COR-L47 (cell line): ENCODE measurements at places on chromosomes 5 and 9.

DNA sequence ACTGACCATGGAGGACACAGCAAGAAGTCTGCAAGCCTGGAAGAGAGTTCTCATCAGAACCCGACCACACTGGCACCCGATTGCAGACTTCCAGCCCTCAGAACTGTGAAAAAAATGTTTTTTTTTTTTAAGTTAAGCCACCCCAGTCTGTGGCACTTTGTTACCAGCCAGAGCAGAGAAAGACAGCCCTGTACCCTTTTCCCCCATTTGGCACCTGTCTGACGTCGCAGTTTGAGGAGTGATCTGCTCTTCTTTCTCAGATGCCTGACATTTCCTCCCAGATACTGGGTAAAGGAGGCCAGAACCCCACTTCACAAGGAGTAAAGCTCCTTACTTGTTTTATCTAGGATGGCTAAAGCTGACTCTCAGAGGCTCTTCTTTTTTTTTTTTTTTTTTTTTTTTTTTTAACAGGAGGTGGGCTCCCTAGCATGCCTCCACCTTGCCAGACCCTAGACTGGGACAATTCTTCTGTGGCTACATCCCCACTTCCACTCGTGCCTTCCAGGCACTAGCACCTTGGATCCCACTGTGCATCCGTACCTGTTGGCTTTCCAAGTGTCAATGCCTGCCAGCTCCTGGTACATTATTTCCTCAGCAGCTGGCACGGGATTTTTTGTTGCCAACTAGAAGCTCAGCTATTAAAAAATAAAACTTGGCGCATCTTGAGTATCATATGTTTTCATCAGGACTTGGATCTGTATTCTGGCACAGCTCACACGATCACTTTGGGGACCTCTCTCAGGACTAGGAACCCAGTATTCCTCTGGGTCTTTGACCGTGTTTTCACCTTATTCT lies 14.4 kb downstream of the CAMK4 start:
- DNase-seq = no peak

- DNase-seq = peak; percentile 27
Observed at GRCh38 chr5:50969151-50970031, 303.0 kb downstream of the PARP8 start.

DNA sequence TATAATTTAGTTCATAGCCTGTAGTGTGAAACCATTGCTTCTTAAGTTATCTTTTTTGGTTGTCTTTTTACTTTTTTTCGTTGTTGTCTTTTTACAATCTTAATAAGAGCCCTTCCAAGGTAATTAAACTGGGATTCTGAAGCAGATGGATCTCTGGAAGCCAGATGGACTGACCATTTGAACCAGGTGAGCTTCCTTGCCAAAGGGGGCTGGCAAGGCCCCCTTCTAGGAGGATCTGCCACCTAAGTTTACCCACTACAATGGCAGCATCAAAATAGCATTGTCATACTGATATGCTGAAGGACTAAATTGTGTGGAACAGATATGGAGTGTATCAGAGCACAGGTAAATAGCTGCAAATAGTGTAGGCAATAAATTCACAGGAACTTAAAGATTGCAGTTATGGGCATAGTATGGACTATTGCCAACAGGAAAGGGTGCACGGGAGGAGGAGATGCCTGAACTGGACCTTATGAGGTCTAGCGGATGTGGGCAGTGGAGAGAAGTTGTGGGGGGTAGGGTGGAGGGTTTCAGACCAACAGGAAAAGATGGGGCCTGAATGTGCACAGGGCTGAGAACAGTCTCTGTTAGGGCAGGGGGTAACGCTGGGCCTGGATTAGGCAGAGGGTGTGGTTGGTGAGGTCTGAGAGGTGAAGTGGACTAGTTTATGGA lies 61.5 kb upstream of the CTXN3 start:
- DNase-seq = no peak

GRCh38 chr5:150672237-150672883 lies 11.3 kb downstream of the MYOZ3 start:
- DNase-seq = no peak

DNA sequence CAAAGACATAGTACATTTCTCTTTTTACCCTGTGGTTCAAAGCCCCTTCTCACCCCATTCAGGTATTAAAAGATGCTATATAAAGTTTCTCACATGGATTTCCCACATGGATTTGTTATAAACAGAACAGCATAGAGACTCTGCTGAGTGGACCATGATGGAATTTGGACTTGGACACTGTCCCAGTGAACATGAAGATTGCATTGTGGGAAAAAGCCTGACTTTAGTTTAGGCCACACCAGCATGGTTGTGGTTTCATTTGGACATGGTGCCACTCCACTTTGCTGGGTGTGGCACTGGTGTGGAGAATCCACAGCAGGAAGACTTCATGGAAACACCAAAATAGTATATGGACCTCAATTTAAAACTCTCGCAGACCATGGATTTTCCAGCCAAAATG lies 124.6 kb downstream of the ARHGAP26 start:
- DNase-seq = no peak

DNA sequence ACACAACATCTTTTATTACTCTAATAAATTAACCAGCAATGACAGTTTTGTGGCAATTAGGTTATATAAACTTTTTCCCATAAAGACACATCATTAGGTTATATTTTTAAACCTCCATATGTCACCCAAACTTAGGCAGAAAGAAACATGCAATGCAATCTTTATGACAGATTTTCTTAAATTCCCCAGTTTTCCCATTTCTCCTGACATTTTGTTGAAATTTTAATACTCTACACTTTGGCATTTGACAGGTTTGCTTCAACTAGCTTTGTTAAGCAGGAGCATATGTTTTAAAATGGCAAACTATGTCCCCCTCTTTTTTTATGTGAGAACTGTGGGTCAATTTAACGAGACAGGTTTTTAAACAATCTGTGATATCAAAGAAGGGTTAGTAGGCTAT lies 155.5 kb downstream of the GABRB2 start:
- no peak for DNase-seq

DNA sequence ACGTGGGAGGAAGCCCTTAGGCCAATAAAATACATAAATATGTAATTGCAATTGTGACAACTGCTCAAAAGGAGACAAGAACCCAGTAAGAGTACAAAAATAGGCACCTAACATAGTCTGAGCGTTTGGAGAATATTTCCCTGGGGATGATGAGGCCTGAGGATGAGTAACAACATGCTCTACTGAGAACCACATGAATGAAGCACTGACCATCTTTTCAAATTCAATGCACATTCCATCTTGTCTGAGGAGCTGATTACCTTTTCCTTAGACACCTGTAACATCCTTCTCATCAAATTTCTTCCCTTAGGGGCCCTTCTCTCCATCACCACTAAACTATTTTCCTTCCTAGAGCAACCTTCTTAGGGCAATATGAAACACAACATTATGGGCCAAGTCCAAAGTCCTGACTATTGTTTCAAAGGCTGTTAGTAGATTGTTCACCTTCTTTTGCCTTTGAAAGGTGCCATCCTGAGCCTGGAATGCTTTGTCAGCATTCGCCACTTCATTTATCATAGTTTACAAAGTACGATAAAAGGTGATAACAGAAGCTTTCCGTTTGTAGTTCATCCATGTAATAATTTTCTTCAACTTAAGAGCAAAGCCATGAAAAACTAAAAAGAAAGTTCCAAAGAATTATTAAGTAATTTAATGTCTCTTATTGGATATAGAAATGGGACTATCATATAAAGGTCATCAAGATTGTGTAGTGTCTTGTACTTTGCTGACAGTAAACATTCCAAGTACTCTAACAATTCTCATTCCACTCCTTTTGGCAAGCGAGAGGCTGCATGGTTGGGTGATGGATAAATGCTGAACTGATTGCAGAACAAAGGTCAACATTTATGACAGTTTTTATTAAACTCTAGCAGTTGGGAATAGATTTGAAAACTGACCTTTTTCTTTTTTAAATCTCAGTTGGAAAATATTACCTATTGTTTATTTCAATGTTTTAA lies 471.3 kb downstream of the PDE4D start:
- no peak for DNase-seq

- no peak for DNase-seq
Observed at GRCh38 chr5:106443746-106444145, 1227.0 kb downstream of the EFNA5 start.

DNA sequence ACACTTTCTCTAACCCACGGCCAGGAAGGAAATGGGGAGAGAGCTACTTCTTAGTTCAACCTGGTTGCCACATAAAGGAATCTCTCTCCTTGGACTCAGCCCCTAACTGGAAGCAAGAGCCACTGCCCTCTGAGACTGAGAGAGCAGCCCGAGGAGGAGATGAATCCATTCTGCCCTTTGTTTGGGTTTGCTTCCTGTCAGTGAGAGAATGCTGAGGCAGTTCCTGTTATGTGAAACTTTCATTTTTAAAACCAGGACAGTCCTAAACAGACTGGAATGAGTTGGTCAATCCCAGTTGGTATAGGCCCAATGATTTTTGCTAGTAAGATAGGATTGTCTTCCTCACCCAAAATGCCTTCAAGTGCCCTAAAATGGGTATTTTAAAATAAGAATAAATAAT lies 205.1 kb downstream of the NTRK2 start:
- no peak for DNase-seq

DNA sequence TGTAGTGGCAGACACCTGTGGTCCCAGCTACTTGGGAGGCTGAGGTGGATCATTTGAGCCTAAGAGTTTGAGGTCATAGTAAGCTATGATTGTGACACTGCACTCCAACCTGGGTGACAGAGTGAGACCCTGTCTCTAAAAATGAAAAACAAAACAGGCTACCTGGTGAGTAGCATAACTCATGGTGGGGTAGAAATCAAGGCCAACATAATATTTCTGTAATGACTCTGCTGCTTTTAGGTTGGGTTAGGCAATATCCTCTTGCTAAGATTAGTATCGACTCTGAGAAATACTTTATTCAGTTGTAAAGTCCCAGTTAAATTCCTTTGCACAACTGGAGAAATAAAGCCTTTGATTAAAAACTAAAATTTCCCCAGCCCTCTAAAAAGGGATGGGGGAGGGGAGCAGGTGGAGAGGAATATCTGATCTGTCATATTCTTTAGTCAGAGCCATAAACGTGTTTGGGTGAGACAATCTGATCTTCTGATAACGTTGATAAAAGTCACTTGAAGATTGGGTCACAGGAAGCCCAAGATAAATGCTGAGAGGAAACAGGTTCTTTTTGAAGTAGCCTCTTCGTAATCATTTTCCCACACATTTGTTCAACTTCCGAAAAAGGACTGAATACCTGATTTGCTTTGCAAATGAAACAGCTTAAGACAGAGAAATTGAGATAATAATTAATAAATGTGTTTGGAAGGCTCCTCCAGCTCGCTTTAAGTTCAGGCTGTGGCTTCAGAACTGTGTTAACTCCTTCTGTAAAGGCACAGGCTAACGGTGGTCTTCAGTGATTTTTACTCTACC lies 14.9 kb downstream of the IL4 start:
- no peak for DNase-seq

GRCh38 chr5:162939991-162940390 lies 497.4 kb upstream of the CCNG1 start:
- no peak for DNase-seq

DNA sequence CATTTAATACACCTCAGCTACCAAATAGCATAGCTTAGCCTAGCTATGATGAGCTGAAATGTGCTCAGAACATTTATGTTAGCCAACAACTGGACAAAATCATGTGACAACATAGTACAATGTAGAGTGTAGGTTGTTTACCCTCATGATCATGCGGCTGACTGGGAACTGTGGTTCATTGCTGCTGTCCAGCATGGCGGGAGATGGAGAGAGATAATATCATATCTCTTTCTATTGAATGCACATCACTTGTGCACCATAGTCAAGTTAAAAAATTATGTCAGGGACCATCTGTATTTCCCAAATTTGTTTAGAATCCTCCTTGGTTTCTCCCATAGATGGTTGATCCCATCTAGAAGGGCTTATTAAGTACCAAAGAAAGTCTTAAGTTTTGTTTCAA lies 151.1 kb upstream of the ELL2 start:
- DNase-seq = no peak

- no peak for DNase-seq
Observed at GRCh38 chr5:139588962-139589361, 27.8 kb downstream of the UBE2D2 start.

DNA sequence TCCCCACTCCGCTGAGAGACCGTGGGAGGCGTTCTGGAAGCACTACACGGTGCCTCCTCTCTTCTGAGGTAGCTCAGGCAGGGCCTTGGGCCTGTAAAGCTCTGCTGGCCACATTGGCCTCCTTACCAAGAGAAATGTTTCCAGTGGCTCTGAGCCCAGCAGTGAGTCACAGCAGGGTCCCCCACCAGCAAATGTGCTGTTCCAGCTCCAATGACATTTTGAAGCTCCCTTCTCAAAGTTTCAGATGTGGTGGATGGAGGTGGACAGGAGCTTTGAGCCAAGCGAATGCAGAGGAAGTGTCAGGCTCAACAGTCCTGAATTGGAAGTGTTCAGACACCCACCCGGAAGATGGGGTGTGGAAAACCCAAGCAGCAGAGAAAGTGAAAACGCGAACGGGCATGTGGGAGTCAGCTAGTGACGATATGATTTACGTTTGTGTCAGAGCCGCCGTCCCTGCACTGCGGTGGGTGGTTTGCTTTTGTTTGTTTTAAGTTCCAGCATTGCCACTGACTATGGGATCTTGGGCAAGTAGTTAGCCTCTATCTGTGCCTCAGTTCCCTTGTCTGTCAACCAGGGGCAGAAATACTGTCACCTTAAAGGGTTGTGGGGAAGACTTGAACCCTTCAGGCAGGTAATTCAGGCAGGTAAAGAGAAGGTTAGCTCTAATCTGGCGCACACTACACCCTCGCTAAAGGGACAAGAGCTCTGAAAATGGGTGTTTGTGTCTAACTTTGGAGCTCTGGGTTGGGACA lies 38.2 kb downstream of the C5orf15 start:
- no peak for DNase-seq

DNA sequence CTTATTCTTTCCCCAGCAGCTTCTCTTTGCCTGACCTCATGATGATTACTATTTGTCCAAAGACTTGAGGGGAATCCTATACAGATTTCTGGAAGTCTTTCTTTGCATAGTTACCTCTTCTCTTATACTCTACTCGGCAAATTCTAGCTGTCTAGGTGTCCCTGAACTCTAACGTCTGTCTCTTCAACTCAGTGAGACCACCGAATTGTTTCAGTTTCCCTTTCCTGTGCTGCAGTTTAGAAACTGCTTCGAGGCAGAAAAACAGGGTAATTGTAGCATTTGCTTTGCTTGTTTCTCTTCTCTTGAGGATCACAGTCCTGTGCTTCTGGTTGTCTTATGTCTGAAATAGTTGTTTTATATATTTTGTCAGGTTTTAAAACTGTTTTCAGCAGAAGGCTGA lies 14.8 kb downstream of the LVRN start:
- DNase-seq = no peak

- no peak for DNase-seq
Observed at GRCh38 chr5:68170826-68171558, 44.6 kb upstream of the PIK3R1 start.

DNA sequence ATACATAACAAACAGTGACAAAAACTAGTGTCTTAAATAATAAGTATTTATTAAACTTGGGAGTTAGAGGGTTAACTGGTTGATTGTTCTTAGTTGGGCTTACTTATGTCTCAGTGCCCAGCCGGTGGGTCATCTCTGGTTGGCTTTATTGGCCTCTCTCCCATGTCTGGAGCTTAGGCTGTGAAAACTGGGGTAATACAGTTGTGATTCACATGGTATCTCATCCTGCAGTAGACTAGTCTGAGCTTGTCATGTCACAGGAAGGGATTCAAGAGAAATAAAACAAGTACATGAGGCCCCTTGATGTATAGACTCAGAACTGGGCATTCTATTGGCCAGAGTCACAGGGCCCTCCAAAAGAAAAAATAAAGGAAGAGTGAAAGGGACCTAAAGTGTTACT lies 466.4 kb upstream of the SMC2 start:
- no peak for DNase-seq
